ENCODE measurements at places on chromosomes 1 and 21.

GRCh38 chr1:246066573-246066972, 440.5 kb downstream of the SMYD3 start:
- DNase-seq, result no peak

- no peak for DNase-seq
Measured at GRCh38 chr1:114428083-114428754, 82.8 kb downstream of the TRIM33 start.

DNA sequence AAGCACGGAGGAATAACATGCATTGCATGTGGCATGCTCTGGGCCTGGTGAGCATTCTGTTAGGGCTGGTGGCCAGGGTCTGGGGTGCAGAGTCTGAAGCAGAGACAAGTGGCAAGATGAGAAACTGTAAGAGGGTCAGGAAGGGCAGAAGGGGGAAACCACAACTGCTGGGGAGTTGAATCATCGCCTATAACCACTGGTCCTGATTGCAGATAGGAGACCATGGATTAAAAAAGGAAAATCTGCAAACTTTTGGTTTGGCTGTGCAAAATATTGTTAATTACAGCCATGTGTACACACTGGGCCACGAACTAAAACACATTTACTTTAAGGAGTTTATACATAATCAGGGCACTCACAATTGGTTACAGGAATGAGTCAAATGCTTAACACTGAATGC, 76.6 kb downstream of the TGFBR3 start:
- no peak for DNase-seq

GRCh38 chr1:54051933-54052430, 1.0 kb downstream of the TMEM59 start:
- DNase-seq, result no peak

DNA sequence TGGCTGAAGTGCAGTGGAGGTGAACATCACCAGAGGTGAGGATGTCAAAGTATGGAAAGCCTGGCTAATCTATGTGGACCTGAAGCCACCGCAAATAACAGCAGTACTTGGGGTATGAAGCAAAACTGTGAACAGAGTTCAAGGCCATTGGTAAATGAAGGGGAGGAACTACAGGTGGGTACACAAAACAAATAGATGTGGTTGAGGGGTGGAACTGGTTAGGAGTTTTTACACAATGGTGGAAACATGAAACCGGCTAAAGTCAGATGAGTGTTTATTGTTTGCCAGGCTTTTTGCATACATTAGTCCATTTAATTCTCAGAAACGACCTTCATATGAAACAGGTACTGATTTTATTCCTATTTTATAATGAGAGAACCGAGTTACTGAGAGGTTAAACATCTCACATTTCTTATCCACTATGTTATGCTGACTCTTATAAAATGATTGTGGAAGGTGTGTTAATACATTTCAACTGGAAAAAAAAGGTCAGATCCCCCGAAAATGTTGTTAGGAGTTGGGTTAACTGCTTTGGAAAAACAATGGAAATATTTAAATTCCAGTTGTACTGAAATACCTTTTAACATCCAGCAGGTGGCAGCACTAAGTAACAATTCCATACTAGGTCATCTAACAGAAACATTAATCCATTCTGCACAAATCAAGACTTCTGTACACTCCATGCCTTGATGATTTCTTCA, 44.3 kb upstream of the GTF2B start:
- no peak for DNase-seq

DNA sequence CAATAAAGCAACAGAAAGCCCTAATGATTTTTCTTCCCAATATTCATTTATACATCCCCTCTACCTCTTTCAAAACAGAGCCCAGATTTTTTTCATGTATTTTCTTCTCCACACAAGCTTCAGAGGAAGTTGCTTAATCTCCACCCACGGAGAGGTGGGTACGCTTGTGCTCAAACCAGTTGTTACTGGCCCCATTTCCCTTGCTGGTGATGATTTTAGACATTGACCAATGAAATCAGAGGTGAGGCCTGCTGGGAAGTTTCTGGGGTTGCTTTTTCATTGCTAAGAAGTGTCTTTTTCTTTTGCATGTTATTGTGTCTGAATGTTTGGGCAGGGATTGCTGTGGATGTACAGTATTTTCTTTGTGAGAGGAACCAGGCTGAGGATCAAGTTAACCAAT, 448.1 kb upstream of the B3GALT2 start:
- DNase-seq, result no peak

DNA sequence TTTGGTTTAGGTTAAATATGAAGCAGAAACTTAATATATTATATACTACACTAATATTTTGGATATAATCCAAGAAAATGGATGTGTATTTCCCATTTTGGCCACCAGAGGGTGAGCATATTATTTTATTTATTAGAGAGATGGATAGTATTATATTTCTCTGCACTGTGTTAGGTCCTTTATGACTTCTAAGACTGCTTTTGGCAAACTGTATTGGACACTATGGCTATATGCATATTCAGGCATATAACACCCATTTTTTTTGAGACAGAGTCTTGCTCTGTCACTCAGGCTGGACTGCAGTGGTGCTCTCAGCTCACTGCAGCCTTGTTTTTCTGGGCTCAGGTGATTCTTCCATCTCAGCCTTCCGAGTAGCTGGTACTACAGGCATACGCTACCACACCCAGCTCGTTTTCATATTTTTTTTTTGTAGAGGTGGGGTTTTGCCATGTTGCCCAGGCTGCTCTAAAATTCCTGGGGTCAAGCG, 17.8 kb upstream of the PGM1 start:
- no peak for DNase-seq

DNA sequence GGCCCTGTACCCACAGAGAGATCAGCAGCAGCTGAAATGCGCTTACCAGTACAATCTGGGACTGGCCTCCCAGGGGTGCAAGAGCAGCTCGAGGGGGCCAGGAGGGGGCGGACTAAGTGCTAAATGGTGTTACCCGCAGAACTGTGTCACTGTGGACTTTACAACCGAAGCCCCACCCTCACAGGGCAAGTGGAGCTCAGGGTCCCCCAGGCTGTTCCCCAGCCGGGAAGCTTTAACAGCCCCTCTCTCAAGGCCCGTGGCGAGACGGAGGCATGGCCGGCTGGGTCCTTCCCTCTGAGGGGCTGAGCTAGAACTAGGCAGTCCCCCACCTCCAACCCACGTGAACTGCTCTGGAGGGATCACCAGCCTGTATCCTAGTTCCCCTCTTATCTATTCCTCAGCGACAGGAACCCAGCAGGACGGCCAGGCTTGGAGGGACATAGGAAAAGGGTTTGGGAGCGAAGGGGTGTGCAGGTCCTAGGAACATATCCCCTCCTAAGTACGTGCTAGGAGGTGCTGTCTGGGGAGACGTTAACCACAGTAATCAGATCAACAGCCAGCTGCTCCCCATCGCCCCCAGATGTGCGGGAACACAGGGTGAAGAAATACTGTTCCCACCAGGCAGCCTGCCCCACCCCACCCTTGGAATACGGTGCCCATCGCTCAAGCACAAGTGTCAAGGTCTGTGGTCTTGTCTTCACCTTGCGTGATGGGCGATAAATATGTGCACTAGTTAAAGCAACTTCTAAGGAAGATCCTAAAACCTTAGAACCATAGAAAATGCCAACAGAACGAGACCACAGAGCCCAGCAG, 24.4 kb downstream of the ZBTB17 start:
- DNase-seq, result no peak

DNA sequence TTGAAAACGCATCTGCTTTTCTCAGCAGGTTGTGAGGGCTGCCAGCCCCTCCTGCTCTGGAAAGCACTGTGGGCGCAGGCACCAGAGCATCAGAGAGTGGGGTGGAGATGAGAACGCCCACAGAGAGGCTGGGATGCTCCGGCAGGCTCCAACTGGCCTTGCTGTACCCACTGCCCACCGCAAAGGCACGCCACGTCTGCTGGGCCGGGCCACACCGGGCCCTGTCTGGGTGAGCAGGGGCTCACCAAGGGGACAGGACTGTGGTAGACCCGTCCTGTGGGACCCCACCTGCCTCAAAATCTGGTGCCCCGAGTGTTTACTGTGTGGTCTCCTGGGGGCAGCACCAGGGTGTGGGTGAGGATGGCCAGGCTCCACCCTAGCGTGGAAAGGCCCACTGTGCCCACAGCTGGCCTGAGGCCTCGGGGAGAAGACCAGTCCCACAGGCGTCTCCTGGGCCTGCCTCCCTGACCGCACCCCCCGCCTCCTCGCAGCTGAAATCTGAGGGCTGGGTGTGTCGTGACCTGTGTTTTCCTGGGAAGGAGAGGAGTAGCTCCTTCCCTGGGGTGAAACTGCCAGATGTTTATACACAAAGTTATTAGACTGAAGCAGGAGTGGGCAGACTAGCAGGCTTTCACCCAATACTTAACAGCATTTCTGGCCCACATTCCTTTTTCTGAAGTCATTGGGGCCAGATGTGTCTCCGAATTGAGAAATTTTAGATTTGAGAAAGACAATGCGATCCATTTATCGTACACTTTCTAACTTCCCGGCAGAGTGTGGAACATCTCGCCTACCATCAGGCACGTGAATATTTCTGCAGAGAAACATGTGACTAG, 53.8 kb downstream of the STUM start:
- DNase-seq, result no peak

GRCh38 chr1:22289307-22289995, 146.6 kb upstream of the WNT4 start:
- DNase-seq, result no peak

GRCh38 chr1:206010060-206010459, 6.9 kb upstream of the RAB7B start:
- no peak for DNase-seq

DNA sequence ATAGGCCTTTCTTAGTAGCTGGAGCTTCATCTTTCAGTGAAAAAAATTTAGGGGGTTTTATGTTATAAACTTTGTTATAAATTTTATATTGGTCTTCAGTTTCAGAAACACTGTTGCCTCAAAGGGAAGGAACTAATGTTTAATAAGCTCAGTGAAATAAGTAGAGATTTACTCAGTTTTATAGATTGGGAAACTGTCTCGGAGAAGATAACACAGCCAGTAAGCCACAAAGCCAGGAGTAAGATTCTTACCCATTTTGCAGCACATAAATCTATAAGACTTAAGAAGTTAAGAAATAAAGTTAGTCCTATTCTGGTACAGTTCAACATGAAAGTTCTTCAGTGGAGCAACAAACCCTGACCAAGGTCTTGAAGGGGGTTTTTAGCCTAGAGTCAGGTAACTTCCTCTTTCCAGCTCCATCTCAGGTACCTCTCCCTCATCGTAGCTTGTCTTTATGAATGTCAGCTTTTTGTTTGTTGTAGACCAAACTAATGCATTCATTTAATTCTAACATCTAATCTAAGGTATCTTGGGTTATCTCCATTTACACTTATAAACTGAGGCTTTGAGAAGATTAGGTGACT, 3.3 kb downstream of the KPNA6 start:
- DNase-seq, result no peak

DNA sequence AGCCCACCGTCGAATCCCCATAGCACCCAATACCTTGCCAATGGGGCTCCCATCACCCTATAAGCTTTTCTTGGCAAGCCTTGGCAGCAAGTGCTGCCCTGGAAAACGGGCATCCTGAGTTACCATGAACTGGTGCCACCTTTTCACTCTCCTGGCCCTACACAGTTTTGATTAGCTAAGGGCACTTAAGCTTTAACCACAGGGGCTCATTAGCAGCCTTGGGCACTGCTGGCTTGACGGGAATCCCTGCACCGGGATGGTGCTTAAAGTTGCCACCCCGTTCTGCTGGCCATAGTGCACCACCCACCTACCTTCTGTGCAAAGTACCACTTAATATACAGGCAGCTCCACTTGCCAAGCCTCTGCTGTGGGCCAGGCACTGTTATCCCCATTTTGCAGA, 13.7 kb downstream of the PARS2 start:
- DNase-seq, result no peak

GRCh38 chr1:197917805-197918651, 856 bp downstream of the LHX9 start:
- DNase-seq, result no peak

DNA sequence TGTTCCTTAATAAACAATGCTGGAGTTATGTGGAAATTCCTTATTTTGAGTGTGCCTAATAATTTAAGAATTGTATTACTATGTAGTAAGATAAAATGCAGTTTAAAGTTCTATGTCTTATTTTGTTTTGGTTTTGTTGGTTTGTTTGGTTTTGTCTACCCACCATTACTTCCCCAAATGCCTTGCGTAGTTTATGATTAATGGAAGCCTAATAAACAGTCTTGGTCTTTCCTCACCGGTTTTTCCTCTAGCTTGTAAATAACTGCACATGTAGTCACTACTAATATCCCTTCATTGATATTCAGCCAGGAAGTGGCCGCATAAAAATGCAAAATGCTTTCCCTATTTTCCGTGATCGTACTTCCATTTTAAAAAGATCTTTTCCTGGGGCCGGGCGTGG, 2.9 kb downstream of the SDCCAG8 start:
- DNase-seq, result no peak

DNA sequence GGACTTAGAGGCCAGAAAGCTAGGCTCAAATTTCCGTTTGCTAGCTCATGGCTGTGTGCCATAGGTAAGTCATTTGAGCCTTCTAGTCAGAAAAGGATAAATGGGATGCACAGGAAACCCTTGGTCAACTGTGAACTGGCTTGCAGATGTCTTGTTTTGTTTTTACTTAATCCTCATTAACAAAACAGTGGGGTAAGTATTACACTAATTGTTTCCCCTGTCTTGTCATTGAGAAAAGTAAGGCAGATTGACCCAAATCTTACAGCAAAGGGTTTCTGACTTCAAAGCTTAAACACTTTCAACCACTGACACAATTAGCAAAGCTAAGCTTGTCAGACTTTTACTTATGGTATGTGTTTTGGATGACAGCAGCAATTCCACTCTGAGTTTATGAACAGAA, 291.3 kb downstream of the NTNG1 start:
- DNase-seq, result no peak

GRCh38 chr1:8780405-8780804, 37.0 kb downstream of the RERE start:
- no peak for DNase-seq

GRCh38 chr21:45364468-45365185, 40.3 kb upstream of the COL18A1 start:
- no peak for DNase-seq

DNA sequence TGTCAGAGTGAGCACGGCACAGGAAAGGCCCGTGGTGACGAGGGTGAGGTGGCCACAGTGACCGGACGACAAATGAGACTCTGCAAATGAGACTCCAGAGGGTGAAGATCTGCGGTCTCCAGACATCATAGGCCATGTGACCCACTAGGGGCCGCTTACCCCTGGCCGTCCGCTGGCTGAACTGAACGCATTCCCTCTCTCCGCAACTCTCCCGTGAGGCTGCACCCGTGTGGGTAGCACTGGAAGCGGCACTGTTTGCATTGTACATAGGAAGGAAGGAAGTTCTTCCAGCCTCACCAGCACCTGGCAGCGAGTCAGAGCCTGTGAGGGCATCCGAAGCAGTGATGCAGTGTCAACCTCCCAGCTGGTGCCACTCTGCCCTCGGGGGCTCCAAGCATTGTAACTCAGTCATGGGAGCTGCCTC, 23.6 kb upstream of the SPSB1 start:
- no peak for DNase-seq

GRCh38 chr1:229199261-229200243, 71.4 kb upstream of the RAB4A start:
- no peak for DNase-seq

DNA sequence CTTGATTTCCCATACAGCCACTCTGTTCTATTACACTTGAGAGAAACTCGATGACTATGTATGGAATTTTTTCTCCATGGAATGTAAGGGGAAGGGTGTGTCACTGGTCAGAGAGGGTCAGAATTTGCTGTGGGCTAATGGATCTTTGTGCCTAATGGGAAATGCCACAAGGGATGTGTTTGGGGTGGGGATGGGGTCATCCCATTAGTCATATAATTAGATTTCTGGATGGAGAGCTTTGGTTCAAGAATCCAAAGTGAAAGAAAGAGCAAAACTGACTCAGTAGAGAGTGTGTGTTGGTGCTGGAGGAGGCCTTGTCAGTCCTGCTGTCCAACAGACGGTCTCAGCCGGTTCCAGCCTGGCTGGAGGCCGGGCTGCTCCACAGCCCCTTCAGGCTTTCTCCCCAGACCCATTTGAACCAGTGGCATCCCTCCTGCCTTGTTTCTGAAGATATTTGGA, 86.4 kb downstream of the LAMC2 start:
- no peak for DNase-seq
